ENCODE measurements at places on chromosomes 13 and 19. TPM values are rescaled to one million over a fixed set of nuclear protein-coding genes. Genes with fewer than 3 reads are reported as not detected.

SMAD9 gene
- 1.3 TPM for total RNA-seq

TEKTIP1 gene
- not detected for total RNA-seq

SIGLEC6 gene
- total RNA-seq, result 0.16 TPM

KLF16 gene
- total RNA-seq, result 20.2 TPM

KLK2 gene
- total RNA-seq, result 0.69 TPM

MATK gene
- total RNA-seq, result 21.4 TPM

PCP2 gene
- not detected for total RNA-seq

HIF3A gene
- total RNA-seq, result 70.5 TPM

NEK5 gene
- 0.73 TPM for total RNA-seq

ZNF493 gene
- total RNA-seq, result 60.7 TPM

BAX gene
- total RNA-seq, result 184 TPM

PRTN3 gene
- total RNA-seq, result 2.4 TPM

LAIR1 gene
- total RNA-seq, result not detected

ZNF813 gene
- total RNA-seq, result 30.9 TPM

C1QTNF9B gene
- total RNA-seq, result 0.28 TPM

MOB3A gene
- total RNA-seq, result 5.9 TPM

SLC7A10 gene
- 6.3 TPM for total RNA-seq

MAB21L1 gene
- total RNA-seq, result not detected

Data from GM23338 (cell line).